ENCODE measurements at places on chromosomes 4 and X. TPM values are rescaled to one million over a fixed set of nuclear protein-coding genes. Genes with fewer than 3 reads are reported as not detected.

The TMEM150C gene
- 0.15 TPM for total RNA-seq

The CT45A10 gene
- total RNA-seq = not detected

The SPP1 gene
- total RNA-seq = 0.29 TPM

The TEX13D gene
- total RNA-seq = not detected

The TRAM1L1 gene
- 4.2 TPM for total RNA-seq

The UGT2A1 gene
- not detected for total RNA-seq

The NAP1L2 gene
- 3.1 TPM for total RNA-seq

The S100G gene
- total RNA-seq = not detected

The WDR44 gene
- 18.3 TPM for total RNA-seq

The FSTL5 gene
- total RNA-seq = under 0.01 TPM

The SSX1 gene
- total RNA-seq = not detected

The DIPK2B gene
- total RNA-seq = 0.15 TPM

The SPANXD gene
- total RNA-seq = not detected

The CLIC2 gene
- total RNA-seq = 29.8 TPM

The PTTG2 gene
- total RNA-seq = not detected

The CTAG1A gene
- not detected for total RNA-seq

The SUPT20HL2 gene
- not detected for total RNA-seq

The SOD3 gene
- total RNA-seq = 42.3 TPM

The NEXMIF gene
- not detected for total RNA-seq

The SPANXA1 gene
- total RNA-seq = not detected

The LUZP4 gene
- not detected for total RNA-seq

The SMIM20 gene
- total RNA-seq = 36.4 TPM

The GPR119 gene
- not detected for total RNA-seq

The FAM114A1 gene
- 664 TPM for total RNA-seq

The GLUD2 gene
- 2.2 TPM for total RNA-seq

The DCLK2 gene
- 16.2 TPM for total RNA-seq

The STPG2 gene
- total RNA-seq = under 0.01 TPM

Data from smooth muscle cell of trachea (primary cell).